Activated CD8-positive, alpha-beta memory T cell treated with anti-CD3 and anti-CD28 coated beads for 4 hours (primary cell): ENCODE measurements at places on chromosomes 2 and 18.

DNA sequence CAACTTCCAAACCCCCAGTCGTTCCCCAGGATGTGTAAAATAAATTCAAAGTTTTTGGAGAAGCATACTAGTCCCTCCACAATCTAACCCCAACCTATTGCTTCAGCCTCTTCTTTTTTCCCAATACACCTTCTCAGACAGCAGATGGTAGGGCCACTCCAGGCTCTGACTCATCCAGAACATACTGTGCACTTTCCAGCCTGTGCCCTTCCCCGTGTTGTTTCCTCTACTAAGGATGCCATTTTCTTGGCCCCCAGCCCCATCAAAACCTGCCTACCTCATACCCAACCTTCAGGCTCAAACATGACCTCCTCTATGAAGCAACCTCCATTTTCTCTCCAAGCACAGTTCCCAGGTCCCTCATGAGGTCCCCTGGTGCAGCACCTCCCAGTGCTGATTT, 669.3 kb downstream of the BCL11A start:
- no peak for DNase-seq

DNA sequence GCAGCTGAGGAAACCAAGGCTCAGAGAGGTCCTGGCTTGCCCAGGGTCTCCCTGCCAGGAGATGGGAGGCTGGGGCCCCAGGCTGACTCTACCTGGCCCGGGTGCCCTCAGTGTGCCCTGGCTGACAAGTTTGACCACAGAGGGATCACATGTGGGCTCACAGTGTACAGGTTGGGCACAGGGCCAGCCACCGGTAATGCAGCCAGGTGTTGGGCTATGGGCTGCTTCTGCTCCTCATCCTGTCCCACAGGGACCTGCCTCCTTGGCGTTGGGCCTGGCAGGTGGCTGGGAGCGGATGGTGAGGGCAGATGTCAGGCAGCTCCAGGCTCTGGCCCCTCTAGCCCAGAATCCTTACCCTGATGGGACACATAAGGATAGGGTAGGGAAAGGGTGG, 250.5 kb downstream of the LOXHD1 start:
- no peak for DNase-seq

DNA sequence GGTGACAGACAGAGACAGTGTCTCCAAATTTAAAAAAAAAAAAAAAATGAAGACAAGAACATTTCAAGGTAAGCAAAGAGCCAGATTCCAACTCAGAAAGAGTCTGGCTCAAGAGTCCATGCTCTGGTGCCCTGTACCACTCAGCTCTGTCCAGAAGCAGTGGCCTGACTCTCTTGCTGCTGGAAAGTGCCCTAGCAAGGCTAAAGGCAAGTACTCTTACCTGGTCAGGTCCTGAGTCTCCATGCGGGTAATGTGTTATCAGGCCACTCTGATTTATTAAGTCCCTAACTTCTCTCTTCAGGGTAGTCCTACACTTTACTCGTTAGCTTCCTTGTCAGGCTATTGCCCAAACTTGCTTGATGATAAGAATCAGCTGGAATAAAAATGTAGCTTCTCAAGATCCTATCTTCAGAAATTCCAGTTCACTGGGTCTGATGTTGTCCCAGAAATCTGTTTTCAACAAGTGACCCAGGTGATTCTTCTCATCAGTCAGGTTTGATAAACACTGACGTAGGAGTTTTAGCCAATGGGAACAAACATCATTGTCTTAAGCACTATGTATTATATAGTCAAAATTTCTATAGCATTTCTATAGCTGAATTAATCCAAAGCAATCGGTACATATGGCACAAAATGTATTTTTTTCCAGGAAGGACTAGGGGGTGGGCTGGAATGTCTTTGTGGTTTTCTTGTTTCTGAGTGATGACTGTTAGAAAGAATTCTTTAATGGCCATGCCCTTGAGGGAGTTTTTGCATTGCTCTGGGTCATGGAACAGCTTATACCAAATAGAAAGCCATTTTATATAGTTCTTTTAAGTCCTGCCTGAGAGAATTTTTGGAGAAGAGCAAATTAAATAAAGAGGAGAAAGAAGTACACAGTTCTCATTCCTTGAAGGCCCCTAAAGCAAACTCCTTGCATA, 139.9 kb upstream of the DNMT3A start:
- no peak for DNase-seq

- peak; percentile 35 for DNase-seq
These were observed 199.8 kb downstream of the CLIP4 start for GRCh38 chr2:29314816-29315571.

GRCh38 chr2:99571954-99572353, 82.1 kb upstream of the REV1 start:
- DNase-seq: no peak

DNA sequence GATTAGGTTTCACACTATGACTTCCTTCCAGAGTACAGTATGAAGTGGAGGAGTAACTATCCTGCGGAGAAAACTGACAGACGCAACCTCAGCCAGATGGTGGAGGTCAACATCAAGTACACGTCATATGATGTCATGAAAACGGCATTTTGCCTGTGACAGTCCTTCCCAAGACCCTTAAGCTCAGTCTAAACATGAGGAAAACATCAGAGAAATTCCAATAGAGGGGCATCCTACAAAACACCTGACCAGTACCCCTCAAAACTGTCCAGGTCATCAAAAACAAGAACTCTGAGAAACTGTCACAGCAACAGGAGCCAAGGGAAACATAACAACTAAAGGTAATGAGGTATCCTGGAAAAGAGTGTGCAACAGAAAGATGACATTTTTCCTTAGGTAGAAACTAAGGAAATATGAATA, 1.7 kb downstream of the RNU4ATAC start:
- no peak for DNase-seq

DNA sequence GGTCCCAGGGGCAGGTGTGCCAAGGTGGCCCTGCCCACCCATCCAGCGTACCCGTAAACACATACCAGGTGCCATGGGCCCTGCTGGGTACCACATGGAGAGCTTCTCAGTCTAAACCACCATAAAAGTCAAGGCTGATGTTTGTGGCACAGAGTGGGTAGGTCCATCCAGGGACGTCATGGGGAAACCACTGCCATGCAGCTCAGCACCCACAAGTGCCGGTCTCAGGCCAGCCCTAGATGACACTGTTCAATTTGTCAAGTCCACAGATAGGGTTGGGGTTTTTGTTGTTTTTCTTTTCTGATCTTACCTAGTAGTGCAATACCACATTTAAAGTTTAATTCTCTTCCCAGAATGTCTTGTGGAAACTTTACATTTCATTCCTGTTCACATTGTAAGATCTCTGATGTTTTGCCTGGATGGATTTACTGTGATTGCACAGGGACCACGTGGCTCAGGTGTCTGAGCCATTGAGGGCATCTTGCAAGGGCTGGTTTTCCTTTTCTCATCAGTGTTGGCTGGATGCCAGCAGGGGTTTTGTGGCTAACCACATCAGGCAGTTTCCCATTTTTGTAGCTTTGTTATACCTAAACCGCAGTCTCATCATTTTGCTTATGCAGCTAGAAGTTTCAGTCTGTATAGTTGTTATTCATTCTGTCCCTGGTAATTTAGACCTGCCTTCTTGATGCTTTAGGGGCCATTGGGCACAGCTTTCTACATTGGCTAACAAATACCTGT, 64.7 kb downstream of the STK25 start:
- DNase-seq: peak; percentile 78

- DNase-seq: no peak
These were observed 2.3 kb downstream of the SF3B6 start for GRCh38 chr2:24073816-24074215.

GRCh38 chr2:216283038-216283900, 89.0 kb downstream of the MARCHF4 start:
- DNase-seq: no peak

DNA sequence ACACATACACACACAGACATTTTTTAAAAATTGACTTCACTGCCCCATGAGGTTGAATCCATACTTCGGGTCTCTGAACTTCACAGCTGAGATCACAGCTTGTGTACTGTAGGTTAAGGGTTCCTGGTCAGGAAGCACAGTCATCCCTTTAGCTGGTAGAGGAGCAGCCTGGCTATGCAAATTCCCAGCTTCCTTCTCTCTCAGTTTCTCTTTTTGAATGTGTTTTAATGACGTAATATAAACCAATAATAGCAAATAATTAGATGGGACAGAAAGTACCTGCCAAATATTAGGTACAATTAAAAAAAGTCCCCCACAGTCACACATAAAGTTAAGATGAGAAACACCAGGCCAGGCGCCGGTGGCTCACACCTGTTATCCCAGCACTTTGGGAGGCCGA, 178.7 kb downstream of the ZNF385B start:
- DNase-seq: no peak

- no peak for DNase-seq
These were observed 71.1 kb upstream of the CTDP1 start for GRCh38 chr18:79608535-79608934.

- no peak for DNase-seq
These were observed 25.9 kb upstream of the RFX8 start for GRCh38 chr2:101500860-101501259.

DNA sequence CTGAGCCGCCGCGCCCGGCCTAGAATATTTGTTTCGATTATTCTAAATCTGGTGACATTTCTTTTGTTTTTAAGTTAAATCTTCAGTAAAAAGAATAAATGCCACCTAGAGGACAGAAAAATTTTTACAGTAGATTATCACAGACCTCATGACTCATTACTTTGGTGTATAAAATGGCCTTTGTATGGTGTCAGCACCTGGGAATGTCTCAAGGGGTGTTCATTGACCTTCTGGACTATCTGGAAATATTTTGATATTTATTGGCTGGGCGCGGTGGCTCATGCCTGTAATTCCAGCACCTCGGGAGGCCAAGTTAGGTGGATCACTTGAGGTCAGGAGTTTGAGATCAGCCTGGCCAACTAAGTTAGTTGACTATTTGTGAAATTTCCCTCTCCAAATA, 30.3 kb upstream of the SLC30A6 start:
- no peak for DNase-seq

- no peak for DNase-seq
These were observed 46.3 kb upstream of the AQP4 start for GRCh38 chr18:26911840-26912239.

GRCh38 chr2:22788749-22789327, 596.1 kb upstream of the KLHL29 start:
- DNase-seq: no peak

- no peak for DNase-seq
These were observed 79.1 kb downstream of the MAPK4 start for GRCh38 chr18:50638884-50639420.

DNA sequence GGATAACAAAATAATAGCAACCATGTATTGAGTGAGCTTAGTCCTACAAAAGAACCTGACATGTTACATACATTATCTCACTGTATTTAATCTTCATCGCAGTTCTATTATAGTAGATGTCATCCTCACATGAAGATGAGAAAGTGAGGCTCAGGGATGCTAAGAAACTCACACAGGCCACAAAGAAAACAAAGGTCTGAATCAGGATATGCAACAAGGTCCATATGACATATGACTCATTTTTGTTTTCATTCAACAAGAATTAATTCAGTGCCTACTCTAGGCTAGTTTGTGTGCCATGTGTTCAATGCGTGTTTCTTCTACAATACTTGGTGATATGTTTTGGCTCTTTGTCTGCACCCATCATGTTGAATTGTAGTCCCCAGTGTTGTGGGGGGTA, 219.7 kb upstream of the EPHA4 start:
- DNase-seq: no peak

DNA sequence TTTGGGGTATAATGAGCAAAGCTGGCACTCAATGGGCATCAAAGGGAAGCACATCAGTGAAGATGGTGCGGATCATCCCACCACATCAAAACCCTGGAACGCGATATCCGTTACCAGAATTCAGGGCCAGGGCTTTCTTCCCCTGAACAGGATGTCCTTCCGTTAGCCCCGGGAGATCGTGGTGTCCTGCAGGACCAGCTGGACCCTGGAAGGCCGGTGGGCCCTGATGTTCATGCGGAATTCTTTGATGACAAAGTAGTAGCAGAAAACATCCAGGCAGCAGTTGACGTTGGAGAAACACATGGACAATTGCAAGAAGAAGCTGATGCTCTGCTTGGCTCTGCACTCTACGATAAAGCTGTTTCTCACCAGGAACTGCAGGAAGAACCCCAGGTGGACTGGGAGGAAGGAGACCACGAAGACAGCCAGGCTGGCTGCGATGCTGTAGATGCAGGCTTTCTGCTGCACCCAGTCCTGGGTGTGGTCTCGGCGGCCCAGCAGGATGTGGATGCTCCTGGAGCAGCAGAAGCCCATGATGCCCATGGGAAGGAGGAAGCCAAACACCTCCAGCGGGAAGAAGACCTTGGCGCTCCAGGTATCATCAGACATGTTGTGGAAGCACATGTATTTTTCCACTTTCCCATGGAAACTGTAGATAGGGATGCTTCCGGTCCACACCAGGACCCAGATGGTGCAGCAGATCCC, 15.0 kb downstream of the GPR55 start:
- no peak for DNase-seq

DNA sequence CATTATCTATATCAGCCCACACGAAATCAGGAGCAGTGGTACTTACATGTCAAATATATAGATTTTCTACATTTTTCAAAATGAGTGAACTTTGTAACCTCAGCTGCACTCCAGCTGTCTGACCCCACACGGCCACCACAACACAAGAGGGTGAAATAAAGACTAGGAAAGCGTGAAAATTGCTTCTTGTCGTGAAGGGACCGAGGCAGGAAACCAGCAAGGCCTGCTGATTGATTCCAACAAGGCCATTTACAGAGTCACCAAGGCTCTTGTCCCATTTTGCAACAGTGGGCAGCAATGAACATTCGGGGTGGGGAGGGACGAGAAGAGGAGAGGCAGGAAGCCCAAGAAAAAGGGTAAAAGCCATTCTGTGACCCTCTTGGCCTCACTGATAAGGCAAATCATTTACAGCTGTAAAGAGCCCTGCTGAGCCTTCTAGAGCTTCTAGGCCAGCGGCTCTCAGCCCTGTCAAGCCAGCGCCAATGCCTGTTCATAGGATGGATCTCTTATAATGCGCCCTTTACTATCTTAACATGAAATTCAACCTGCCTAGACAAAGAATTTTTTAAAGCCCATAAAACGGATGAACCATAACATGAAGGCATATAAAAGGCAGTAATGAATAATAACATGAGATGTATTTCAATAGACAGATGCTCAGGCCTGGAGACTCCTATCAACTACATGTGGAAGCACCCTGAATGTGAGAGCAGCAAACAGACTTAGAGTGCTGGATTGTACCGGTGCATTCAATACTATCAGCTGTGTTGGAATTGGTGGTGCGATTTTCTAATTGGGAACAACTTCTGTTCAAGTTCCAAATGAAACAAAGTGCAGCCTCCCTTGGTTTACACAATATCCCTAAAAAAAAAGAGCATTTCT, 269.0 kb downstream of the CDCA7 start:
- DNase-seq: no peak

- no peak for DNase-seq
These were observed 27.6 kb downstream of the INPP5D start for GRCh38 chr2:233087713-233088112.
